Kidney capillary endothelial cell (primary cell): ENCODE measurements at places on chromosomes 11 and 22.

DNA sequence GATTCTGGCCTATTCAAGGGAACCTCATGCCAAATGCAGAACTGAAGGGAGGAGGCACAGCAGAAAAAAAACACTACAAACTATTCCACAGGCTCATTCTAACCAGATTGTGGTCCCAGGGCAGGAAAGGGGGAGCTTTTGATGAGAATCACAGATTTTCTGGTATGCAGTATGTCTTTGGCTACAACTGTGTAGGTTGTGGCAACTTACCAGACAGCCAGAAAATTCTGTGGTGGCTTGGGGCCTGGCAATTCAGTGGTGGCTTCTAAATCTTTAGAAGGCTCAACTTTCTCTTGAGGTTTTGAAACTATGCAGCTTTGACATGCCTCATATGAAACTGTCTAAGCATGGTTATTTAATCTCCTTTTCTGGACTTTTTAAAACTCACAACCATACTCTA is 850.8 kb upstream of the CCDC90B start:
- DNase-seq = no peak

DNA sequence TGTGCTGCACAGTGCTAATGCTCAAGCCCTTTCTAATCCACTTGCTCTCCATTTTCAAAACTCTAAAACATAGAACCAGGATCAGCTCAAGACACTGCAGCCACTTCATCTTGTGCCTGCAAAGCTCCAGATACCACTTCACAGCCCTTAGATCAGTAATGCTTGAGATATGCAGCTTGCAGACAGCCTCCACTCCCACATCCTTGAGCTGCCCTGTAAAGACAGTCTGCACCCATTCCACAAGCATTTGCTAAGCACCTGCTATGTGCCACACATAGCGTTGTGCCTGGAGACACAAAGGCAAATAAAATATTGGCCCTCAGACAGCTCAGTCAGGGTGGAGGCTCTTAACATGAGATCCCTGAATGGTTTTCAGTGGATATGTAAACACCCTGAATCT is 192.5 kb upstream of the SNX19 start:
- DNase-seq = no peak

- no peak for DNase-seq
Measured at GRCh38 chr22:43202326-43202725, 15.4 kb upstream of the TTLL12 start.

GRCh38 chr11:107716884-107717532 is 5.2 kb upstream of the SLN start:
- DNase-seq = no peak

- no peak for DNase-seq
Measured at GRCh38 chr11:134701564-134702165, 289.6 kb upstream of the B3GAT1 start.

- no peak for DNase-seq
Measured at GRCh38 chr22:45233386-45233785, 7.3 kb downstream of the KIAA0930 start.

- no peak for DNase-seq
Measured at GRCh38 chr22:29948385-29948769, 65.4 kb downstream of the MTMR3 start.

DNA sequence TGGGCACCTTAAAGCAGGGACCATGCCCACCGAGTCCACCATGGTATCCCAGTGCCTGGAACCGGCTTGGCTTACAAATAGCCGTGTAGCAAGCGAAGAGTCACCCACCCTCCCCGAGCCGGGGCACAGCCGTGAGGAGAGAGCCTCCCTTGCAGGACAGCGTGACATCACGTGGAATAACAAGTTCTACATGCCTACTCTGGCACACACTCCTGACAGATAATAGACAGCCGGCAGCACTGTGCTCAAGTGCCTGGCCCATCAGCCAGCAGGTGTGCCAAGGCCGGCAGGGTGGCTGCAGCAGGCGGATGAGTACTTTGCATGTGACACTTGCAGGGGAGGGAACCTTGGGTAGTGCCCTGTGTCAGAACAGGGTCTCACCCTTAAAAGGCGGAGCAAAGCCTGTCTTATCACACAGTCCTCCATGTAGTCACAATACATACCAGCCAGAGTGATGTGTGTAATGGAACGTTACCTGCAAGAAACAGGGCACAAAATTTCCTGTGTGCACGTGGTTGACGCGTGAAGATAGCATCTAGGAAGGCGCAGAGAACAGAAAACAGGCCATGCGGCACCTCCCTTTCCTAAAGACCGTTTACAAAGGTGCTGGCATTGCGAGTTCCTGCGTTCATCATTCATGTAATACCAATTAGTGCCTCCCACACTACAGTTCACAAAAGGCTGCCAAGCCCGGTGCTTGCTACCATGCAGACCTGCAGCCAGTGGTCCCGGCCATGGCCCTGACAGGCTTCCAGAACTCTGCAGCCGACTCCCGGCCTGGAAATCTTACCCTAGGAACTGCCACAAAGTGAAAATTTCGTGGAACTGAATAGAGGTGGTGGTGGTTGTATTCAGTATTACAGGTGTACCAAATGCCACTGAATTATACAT is 16.4 kb downstream of the TOM1 start:
- no peak for DNase-seq

DNA sequence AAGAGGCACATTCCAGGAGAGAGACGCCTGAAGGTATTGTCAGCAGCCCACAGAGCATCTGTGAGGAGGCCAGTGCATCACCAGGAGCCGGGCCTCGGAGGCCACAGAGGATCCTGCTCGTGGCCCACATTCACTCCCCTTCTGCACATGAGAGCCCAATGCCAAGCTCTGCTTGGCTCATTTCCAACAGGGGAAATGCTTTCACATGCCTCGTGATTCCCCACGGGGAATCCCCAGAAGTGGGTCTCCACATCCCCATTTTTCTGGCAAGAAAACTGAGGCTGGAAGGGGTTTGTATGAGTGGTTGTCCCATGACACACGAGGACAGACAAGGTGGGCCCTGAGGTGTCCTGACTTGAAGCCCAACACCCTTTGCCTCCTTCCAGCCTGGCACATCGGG is 34.4 kb downstream of the TP53I11 start:
- no peak for DNase-seq

- DNase-seq = peak; percentile 24
Measured at GRCh38 chr11:1667906-1668305, 29.1 kb upstream of the KRTAP5-6 start.

DNA sequence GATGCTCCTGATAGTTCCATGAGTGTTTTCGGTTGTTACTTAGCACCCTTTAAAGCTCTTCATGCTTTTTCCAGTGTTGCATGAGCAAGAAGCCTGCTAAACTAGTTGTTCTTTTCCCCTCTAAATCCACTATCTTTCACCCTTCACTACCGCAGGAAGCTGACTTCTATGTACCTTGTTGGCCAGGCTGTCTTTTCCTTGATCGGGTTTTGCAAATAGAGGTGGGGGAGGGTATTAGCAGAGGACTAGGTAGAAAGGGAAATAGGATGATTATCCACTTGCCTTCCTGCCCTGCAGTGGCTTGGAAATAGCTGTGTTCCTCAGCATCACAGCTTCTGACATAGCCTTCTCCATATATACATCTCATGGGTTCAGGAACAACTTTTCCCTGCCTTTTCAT is 23.9 kb downstream of the AASDHPPT start:
- no peak for DNase-seq

DNA sequence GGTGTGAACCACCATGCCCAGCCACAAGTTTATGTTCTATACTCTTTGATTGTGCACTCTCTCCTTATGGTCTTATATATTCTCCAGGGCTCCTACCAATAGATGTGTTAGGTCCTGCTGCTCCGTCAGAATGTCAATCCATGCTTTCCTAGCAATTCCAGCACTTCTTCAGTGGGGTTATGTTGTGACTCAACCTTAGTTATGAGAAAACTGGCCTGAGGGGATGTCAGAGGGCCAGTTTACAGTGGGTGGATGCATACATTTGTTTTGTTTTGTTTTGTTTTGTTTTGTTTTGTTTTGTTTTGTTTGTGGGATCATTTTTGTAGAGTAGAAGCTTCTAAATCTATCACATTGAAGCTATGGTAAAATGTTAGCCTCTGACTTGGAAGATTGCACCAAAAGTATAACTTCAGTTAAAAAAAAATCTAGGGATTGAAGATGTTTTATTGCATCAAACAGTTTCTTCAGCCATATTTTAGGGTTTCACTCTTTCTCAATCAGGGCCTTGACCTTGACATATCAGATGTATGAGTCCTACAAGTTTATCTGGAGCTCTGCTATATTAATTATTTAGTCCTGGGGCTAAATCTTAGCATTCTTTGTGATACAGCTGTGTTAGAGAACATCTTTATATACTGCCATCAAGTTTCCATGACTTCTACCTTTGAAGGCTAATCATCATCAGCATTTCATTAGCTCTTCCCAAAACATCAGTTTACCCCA is 191.6 kb upstream of the CNTN5 start:
- no peak for DNase-seq

DNA sequence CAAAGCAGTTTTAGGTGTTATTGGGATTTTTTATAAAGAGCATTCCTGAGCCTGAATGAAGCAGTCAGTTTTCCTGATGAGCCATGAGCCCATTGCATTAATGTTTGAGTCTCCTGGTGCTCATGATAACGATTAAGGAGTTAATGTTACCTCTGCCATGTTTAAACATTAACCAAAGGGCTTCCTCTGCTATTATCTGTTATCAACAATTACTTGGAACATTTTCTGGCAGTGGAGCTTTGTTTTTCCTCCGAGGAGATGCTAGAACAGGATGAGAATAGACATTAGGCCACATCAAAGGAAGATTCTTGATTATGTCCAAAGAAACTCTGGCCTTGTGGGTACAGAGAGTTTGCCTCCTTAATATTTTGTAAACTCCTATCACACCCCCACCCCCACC is 49.9 kb downstream of the ZNRF3 start:
- no peak for DNase-seq

DNA sequence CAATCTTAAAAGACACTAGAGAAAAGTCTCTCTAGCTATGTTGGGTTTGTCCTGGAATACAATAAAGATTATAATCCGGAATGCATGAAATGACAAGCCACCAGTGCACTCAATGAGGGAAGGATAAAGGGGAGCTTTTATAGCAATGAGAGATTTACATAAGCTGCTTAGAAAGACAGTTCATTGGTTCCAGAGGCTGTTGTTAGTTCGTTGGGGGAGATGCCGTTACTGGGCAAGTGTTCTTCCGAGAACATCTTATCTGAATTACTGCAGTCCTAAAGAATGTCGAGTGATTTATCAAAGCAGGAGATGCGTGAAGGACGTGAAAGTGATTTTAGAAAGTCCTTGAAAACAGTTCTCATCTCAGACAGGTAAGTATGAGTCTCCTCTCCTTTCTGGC is 33.6 kb downstream of the SYN3 start:
- no peak for DNase-seq

GRCh38 chr11:87290304-87290922 is 252.7 kb downstream of the TMEM135 start:
- DNase-seq = peak; percentile 65

- DNase-seq = no peak
Measured at GRCh38 chr11:127454856-127455255, 454.3 kb upstream of the KIRREL3 start.
